ENCODE measurements at places on chromosomes 3 and 15.

- DNase-seq, result no peak
Observed at GRCh38 chr3:106877627-106878026, 499.6 kb upstream of the CCDC54 start.

DNA sequence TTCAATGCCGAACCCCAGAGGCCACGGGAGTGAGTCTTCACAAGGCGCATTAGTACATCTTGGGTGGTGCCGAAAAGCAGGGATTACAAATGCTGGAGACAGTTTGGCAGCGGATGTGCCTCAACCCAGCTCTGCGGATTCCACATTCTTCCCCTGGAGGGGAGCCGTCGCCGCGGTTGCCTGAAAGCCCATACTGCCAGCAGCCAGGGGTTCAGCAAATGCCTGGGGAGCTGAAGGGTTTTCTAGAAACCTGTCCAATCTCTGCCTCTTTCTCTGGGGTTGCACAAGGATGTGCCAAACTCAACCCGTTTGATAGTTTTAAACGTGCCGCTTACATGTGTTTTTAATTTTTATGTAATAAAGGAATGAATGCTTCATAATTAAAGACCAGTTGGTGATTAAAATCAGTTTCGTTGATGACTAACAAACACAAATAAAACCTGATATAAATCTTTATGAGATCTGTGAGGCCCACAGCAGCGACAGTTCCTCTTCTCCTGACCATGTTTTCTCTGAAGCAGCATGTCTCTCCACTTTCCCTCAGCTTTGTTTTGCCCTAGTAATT, 74.6 kb upstream of the LEKR1 start:
- DNase-seq, result no peak

- DNase-seq, result peak; percentile 71
Observed at GRCh38 chr15:90837094-90837493, 31.3 kb upstream of the FURIN start.

DNA sequence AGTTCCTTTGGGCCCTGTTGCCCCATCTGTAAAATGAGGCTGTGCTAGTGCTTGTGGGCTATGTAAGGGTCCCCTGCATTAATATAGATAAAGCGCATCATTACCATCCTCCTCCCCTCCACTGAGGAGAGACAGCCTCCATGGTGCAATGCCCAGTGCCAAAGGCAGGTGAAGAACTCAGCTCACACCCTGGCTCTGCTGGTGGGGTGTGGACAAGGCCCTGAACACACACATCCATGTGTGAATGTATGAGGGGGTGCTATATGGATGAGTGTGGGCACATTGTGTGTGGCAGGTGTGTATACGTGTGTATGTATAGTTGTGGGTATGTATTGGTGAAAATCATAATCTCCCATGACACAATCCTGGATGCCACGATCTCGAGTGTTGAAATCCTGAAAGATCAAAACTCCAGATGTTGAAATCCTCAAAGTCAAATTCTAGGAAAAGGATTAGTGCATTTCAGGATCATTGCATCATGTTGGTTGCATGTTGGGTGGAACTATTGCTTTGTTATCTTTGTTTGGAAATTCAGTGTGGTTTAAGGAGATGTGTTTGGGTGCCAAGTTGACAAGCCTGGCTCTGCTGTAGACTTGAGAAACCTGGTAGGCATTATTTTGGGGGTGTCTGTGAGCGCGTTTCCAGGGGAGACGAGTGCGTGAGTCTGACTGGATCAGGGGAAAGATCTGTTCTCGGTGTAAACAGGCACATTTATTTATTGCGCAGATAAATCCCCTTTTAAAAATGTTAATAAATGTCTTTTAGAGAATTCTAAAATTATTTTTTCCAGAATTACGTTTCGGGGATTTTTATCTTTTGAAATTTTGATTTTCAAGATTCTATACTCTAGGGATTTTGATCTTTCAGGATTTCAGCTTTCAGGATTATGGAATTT, 42.0 kb upstream of the SEC61A1 start:
- DNase-seq, result no peak

GRCh38 chr3:187368251-187369088, at the start of gene RTP4:
TSS of gene RTP4 (plus strand) at chr3:187368385. CDS start at chr3:187368442, 57 bp downstream.
- DNase-seq, result peak; percentile 83

GRCh38 chr15:73752806-73753193, 351 bp downstream of the INSYN1 start:
- DNase-seq, result no peak

GRCh38 chr3:185931777-185932612, 5.8 kb downstream of the TRA2B start:
- no peak for DNase-seq

GRCh38 chr3:127092368-127092767, 100.6 kb upstream of the PRR23E start:
- no peak for DNase-seq

DNA sequence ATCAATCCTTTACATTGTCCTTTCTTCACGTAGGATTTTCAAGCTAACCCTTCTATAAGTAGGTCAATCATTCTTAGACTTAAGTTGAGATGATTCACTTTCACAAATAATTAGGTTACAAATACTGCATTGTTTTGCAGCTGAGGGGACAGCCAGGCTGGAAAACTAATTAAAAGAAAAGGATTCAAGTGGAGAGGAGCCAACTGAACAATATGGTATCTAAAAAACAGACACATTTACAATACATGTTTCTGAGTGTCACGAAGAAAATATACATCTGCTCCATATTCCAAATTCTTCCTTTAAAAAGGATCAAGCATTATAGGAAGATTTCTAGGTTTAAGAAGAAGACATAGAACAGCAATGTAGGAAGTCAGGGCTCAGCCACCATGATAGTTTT, 70.2 kb downstream of the PEAK1 start:
- no peak for DNase-seq

DNA sequence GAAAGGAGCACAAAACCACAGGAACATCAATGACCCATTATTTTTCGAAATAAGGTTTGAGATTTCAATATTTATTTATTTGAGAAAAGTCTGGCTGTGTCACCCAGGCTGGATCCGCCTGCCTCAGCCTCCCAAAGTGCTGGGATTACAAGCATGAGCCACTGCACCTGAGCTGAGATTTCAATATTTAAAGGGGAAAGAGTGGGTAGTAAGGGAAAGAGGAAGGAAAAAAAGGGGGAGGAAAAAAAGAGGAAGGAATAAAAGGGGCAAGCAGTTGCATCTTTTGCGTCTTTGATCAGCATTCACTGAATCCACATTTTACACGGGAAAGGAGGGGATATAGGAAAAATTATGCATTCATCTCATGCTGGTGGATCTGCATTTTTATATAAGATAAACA, 47.4 kb downstream of the ERICH6 start:
- no peak for DNase-seq

DNA sequence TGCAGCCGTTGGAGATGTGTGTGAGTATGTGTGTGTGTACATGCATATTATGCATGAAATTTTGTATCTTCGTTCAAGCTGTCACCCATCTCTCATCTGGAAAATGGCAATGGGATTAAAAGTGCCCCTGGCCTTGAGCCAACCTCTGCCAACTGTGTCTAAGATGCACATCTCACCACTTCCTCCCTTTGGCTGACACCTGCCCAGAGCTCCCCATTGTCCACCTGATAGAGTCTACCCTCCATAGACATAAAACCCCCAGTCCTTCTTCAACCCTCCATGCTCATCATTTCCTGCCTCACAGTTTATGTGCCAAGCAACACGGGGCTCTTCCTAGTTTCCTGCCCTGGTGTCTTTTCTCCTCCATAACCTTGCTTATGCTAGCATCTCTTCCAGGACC, 187.5 kb upstream of the HES1 start:
- no peak for DNase-seq

GRCh38 chr3:183131186-183131725, 31.3 kb downstream of the LAMP3 start:
- DNase-seq, result no peak

GRCh38 chr3:69743975-69744906, 5.0 kb downstream of the MITF start:
- no peak for DNase-seq

DNA sequence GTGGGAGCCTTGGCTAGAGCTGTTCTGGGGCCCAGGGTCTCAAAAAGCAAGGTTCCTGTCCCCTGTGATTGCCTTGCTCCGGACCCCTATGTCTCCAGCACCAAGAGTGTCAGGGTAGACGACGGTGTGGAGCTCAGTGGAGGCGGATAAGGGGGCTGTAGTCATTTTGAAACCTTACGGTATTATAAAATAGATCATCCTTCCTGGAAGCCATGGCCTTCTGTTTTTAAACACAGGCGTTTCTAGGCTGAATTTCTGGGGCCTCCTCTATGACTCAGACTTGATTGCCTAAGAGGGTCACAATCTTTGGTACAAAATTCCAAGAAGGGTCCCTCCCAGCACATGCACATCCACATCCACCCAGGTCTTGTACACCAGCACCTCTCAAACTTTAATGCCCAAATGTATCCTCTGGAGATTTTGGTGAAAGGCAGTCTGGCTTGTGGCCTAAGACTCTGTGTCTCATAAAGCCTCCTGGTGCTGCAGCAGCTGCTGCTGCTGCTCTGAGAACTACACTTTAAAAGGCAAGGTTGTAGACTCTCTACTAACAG, 70.5 kb upstream of the XCR1 start:
- DNase-seq, result peak; percentile 90

- DNase-seq, result no peak
Observed at GRCh38 chr15:60095711-60096110, 91.6 kb downstream of the FOXB1 start.

- DNase-seq, result peak; percentile 64
Observed at GRCh38 chr15:69576035-69576526, 123.5 kb downstream of the RPLP1 start.

DNA sequence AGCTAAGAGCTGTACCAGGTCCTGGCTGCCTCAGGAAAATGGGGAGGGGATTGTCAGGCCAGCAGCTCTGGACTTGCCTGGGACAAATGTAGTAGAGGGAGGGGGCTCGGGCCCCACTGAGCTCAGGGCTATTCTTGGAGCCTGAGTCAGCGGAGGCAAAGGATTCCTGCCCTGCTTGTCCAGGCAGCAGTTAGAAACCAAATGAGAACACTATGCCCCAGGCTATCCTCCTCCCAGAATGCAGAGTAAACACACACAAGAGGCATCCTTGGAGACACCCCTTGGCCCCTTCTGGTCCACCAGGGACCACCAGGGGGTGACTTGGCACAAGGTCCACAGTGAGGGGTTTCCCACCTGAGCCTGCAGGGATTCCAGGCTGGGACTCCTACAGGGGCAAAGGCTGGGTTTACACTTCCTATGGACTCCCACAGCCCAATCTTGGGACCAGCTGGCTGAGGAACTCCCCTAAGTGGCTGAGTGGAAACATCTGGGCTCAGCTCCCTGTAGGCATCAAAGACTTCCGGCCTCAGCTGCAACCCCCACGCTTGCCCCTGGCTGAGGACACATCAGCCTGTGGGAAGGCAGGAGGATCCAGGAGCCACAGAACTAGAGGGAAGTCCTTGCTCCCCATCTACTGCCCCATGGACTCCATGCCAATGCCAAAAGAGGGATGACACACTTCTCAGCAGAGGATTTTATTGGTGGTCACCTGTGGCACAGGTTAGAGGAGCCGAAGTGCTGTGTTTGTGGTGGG, 3.4 kb upstream of the COL7A1 start:
- no peak for DNase-seq

- no peak for DNase-seq
Observed at GRCh38 chr15:75864213-75865059, 21.2 kb downstream of the UBE2Q2 start.

- no peak for DNase-seq
Observed at GRCh38 chr15:95822961-95823360, 507.5 kb upstream of the NR2F2 start.

DNA sequence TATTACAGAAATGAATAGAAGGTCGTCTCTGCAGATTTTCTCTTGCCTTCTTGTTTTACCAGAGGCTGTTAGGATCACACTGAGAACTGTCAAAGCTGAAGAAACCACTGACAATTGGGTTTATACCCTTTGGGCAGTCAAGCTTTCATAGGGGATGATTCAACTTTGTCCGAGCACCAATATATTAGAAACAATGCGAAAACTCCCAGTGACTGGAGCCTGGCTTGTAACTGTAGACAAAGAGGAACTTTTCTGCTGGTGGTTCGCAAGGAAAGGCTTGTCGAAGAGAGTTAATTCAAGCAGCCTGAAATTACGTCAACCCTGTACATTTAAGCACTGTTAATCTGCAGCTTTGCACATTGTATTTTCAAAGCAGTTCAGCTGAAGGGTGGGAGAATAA, 193.2 kb upstream of the ZNF385D start:
- DNase-seq, result no peak

GRCh38 chr3:9404680-9405079, 7.3 kb downstream of the SETD5 start:
- no peak for DNase-seq

DNA sequence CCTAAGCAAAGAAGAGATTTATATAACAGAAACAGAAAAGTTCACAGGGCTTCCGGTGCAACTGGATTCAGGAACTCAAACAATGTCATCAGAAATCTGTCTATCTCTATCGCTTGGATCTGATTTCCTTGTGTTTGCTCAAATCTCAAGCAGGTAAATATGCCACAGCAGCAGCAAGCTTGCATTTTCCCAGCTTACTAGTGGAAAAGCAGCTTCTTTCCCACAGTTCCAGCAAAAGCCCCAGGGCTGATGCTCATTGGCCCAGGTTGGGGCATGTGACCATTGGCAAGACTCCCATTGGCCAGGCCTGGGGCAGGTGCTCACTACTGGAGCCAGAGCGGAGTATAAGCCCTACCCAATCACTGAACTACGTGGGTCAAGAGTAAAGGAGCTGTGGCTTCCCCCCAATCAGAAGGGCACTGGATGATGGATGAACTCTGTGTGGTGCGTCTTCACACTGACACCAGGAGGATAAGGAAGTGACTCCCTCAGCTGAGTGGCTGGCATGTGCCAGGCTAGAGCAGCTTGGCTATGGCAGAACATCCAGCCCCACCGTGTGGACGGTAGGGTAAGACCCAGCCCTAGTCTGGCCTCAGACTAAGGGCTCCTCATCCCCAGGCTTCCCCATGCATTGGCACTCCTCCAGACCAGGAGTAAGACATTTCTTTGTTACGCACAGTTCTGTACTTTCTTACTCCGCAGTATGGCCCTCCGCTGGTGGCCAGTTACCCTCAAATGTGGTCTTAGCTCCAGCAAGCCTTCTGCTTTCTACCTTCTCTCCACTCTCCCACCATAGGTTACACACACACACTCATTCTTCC, 13.1 kb upstream of the VIPR1 start:
- DNase-seq, result no peak

GRCh38 chr3:194518652-194519051, 31.9 kb upstream of the ATP13A3 start:
- no peak for DNase-seq

- DNase-seq, result no peak
Observed at GRCh38 chr3:18351823-18352744, 73.1 kb downstream of the SATB1 start.

DNA sequence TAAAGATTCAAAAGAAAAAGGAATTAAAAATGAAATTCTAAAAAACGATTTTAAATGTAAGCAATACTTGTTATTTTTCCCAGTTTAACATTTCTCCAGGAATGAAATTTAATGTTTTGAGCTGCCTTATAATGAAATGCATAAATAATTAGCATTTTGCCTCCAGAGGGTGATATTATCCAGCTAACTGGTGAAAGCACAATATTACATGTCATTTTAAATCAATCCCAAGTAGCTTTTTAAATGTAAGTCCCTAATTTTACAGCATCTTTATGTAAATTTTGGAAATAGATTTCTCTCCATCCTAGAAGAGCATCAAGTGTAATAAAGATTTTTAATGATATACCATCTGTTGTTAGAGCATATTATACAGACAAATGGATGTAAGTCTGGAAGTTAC, 139.1 kb upstream of the P2RY1 start:
- no peak for DNase-seq

- no peak for DNase-seq
Observed at GRCh38 chr3:151740581-151740980, 6.9 kb downstream of the AADACL2 start.
